Testis (tissue), 5 donors: ENCODE measurements at places on chromosomes 2 and 18. TPM values are rescaled to one million over a fixed set of nuclear protein-coding genes. Genes with fewer than 3 reads are reported as not detected.

Gene CAPN13
- 0.57 TPM for polyA plus RNA-seq

Gene SERPINB12
- polyA plus RNA-seq: 1.1 TPM

Gene OTOS
- 1.2 TPM for polyA plus RNA-seq

Gene DPP4
- polyA plus RNA-seq: 6.3 TPM

Gene PLB1
- polyA plus RNA-seq: 10.9 TPM

Gene NOSTRIN
- polyA plus RNA-seq: 28.9 TPM

Gene EGR4
- 4.6 TPM for polyA plus RNA-seq

Gene PDE1A
- 45.0 TPM for polyA plus RNA-seq

Gene TUBA3E
- 386 TPM for polyA plus RNA-seq

Gene ASTL
- polyA plus RNA-seq: 0.58 TPM

Gene MEP1B
- polyA plus RNA-seq: 0.78 TPM

Gene SLC38A11
- 0.58 TPM for polyA plus RNA-seq

Gene CMPK2
- 11.1 TPM for polyA plus RNA-seq

Gene SLC4A3
- 15.1 TPM for polyA plus RNA-seq

Gene NLRC4
- 0.70 TPM for polyA plus RNA-seq

Gene BMP10
- polyA plus RNA-seq: 0.26 TPM

Gene FBLN7
- polyA plus RNA-seq: 3.1 TPM

Gene FOXI3
- 0.84 TPM for polyA plus RNA-seq

Gene ERICH2
- polyA plus RNA-seq: 126 TPM
